ENCODE measurements at places on chromosomes 6 and 20. TPM values are rescaled to one million over a fixed set of nuclear protein-coding genes. Genes with fewer than 3 reads are reported as not detected.

Gene RPS6KA2
- 13.6 TPM for total RNA-seq

Gene GRIK2
- 0.72 TPM for total RNA-seq

Gene DNAH8
- not detected for total RNA-seq

Gene MLIP
- total RNA-seq = 0.42 TPM

Gene PDRG1
- total RNA-seq = 14.6 TPM

Gene HLA-DMB
- 6.7 TPM for total RNA-seq

Gene ERVFRD-1
- not detected for total RNA-seq

- no peak for DNase-seq
Observed at GRCh38 chr6:13563009-13563408, 11.4 kb upstream of the SIRT5 start.

DNA sequence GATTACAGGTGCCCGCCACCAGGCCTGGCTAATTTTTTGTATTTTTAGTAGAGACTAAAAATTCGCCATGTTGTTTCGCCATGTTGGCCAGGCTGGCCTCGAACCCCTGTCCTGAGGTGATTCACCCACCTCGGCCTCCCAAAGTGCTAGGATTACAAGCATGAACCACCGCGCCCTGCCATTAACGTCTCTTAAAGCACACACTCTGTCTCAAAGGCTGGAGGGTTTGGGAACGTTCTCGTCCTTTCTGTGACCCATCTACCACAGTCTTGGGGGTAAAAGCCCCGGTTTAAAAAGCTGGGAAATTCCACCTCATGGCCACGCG is 57.8 kb upstream of the ARID1B start:
- peak; percentile 55 for DNase-seq

- no peak for DNase-seq
Observed at GRCh38 chr20:40980828-40981310, 47.8 kb upstream of the TOP1 start.

DNA sequence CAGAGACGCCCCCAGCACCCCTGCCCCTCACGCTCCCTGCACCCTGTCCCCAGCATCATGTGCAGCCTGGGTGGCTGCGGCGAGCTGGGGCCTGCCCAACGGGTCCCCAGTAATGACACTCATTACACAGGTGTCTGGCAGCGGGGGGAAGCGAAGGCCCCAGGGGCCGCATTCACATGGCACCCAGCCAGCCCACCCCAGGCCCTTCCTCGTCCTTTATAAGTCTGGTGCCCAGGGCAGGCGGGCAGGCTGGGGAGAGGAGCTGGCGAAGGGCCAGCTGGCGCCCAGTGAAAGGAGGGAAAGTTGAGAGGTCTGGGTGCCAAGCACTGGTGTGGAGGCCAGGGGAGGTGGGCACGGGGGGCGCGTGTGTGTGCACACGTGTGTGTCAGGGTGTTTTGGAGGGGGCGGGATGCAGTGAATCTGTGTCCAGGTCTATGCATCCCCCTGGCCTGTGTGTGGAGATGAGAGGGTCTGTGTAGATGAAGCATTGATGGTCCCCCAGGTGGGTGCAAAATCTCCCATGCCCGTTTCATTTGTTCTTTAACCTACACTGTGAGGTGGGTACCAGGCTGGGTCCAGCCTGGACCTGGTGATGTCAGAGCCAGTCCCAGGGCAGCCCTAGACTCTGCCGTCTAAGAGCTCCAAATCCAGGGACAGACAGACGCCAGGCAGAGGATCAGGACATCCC is 105.3 kb downstream of the CEBPB start:
- DNase-seq = no peak

DNA sequence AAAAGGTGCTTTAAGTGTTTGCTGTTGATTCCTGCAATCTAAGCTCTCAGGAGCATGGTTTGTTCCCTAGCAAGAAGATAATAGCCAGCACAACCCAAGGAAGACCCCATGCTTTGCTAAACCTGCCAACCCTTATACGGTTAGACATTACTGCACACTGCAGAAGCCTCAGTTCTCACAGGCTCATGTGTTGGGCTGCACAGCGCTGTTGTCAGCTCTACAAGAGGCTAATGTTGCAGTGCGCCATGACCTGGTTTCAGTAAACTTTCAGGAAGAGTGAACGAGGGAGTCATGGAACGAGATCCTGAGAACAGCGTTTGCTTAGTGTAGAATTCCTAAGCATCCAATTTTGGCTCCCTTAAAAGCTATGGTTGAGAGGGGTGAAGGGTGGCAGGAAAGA is 218.5 kb downstream of the ARHGAP18 start:
- DNase-seq = no peak

DNA sequence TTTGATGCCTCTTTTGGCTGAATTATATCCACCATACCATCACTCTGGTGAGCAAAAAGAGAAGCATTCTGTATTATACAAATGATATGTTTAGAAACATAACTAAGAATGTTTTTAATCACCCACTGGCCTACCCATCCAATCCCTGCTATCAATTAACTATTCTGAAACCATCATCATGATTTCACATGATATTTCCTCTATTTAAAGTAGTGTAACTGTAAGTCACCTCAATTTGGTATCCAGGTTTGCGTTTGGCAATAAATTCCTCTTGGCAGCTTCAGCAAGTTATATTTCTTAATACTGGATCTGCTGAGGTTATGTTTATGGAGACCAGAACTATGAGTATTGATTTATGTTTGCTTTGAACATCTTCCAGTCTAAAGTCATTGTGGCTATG is 332.1 kb downstream of the UTRN start:
- DNase-seq = no peak

DNA sequence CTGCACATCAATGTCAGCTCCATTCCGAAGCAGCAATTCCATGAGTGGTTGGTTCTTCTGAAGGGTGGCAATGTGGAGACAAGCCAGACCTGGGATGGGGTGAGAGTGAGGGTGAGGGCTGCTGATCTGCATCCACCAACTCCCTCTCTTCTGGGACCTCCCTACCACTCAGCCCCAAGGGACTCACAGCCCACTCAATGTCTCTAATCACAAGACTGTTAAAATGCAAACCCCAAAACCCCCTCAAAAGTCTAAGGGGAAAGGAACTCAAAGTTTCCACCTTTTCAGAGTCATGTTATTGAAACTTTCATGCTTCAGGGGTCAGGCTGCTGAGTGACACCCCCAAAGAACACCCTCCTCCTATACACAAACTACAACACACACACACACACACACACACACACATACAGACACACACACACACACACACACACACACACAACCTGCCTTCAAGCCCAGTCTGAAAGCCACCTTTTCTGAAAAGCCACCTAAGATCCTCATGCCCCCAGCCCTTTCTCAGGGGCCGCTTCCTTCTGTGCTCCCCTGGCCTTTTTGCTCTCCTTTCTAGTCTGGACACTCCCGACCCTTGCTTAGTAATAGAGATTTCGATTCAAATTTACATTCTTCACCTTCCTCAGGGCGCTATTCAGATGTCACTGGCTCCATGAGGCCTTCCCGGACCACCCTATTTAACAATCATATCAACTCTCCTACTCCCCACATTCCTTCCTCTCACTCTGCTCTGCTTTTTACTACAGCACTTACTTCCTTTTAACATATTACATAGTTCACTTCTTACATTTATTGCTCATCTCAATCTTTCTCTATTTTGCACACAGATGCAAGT is 3.3 kb upstream of the SLC35B2 start:
- no peak for DNase-seq

DNA sequence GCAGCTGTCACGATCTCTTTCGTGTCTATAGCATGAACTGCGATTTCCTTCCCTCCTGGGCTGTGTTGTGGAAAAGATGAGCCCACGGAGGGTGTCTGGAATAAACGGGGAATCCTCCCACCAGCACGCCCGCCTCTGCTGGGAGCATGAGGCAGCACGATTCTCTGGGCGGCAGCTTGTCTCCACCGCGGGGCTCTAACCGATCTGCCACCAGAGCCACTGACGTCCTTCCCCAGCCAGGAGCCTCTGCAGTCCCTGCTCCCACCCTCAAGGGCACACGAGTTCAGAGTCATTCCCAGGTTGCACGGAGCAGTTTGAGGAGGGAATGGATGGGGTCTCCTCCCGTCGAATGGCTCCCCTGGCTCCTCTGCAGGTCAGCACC is 197.6 kb downstream of the DLL1 start:
- no peak for DNase-seq

DNA sequence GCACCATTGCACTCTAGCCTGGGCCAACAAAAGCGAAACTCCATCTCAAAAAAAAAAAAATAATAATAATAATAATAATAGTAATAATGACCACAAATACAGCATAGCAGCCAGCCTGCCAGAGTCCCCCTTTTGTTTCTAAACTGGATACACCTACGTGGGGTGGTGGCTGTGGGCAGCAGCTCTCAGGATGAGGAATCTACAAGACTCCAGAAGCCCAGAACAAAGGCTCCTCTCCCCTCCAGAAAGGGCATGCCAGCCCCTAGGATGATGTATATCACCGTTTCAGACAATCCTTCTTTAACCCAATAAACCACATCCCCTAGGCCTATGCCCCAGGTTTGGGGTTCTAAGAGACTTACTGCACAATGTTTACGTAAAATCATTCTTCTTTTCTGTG is 155.9 kb downstream of the QRSL1 start:
- DNase-seq = no peak

GRCh38 chr6:144350528-144350880 is 65.4 kb downstream of the UTRN start:
- DNase-seq = no peak

DNA sequence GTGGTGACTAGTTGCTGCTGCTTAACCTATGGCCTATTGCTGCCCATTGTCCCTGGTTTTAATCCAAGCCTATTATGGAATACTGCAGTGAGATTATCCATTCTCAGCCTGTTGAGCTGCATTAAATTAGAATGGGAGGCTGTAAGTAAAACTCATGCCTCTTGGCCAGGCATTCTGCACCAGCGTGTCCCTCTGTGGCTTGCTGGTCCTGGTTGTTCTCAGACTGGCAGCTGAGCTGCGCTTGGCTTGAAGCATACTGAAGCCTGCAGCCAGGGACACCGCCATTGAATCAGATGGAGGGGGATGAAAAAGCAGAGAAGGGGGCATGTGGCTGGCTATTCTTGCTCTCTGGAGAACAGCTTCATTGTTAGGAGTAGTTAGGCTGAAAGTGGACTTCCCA is 15.6 kb downstream of the LRRN4 start:
- no peak for DNase-seq

DNA sequence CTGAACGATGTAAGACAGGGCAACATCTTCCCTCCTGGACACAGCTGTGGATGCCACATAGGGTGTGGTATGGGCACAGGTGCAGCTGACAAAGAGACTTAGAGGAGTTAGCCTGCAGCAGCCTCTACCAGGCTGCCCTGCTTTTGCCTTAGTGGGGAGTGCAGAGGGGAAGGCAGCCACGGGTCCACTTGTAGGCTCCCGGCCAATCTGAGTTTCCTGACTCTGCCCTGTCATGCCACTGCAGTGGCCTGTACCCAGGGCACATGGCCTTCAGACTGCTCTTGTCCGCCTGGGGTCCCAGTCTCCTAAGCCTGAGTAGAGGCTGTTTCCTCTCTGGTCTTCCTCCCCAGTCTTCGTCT is 17.1 kb upstream of the CST9L start:
- no peak for DNase-seq

GRCh38 chr20:17663040-17663399 is 19.0 kb downstream of the RRBP1 start:
- DNase-seq = no peak

GRCh38 chr6:104326173-104327001 is 533.3 kb downstream of the HACE1 start:
- no peak for DNase-seq

DNA sequence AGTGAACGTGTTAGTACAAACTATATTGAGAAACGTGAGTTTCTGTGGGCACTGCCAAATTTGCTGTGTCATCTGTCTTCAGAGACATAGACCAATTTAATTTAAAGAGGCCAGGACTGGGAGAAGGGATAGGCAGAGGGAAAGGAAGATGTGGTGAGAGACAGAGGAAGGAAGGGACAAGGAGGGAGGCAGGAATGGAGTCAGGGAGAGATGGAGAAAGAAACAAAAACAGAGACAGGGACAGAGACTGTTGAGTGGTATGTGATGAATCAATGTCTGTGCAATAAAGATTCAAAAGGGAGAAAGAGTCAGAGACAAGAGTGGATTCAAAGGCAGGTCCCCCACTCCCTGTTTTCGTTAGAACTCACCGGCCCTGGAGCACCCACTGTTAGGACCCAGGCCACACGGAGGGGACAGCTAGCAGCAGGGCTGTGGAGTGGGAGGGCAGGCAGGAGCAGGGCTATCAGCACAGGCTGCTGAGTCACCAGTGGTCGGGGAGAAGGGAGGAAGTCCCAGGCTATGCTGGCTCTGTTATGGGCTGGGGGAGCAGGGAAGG is 51.6 kb upstream of the CHD6 start:
- no peak for DNase-seq

GRCh38 chr6:138113588-138114210 is 6.5 kb upstream of the PERP start:
- no peak for DNase-seq

DNA sequence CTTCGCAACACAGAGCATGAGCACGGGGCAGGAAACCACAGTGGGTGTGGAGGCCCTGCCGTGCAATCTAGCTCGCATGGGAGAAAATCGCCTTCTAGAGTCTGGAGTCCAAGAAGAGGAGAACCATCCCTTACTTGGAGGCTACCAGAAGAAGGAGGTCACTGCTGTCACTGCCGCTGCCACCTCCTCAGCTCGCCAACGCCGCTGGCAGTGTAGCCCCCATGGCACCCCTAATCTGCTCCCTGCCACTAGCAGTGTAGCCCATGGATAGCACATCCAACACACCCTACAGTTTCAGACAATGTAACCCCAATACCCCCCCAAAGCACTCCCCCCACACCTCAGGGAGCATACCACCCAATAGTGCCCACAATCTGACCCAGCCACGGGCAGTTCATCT is 438.0 kb upstream of the ZNF337 start:
- no peak for DNase-seq

DNA sequence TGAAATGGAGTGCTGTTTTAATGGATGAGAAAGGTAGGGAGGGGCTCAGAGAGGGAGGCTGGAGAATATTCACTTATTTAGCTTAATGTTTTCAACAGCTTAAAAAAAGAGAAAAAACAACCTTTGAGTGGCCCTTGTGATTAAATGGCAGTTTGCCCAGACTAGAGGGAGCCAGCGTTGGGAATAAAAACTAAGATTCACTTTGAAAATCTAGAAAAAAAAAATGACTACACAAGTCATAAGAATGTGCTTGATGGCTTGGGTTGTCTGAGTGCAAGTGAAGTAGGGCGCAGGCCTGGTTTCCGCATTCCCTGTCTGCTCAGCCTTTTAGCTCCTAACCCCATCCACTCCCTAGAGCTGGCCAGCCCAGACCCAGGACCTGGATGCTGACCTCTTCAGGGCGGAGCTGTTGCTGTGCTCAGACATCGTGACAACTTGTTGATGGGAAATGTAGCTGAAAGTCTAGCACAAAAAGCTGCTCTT is 28.9 kb downstream of the UTRN start:
- no peak for DNase-seq

GRCh38 chr6:76814496-76815458 is 648.5 kb downstream of the HTR1B start:
- DNase-seq = no peak

Data from colonic mucosa (tissue), 4 donors.